ENCODE measurements at places on chromosomes 4 and X.

- DNase-seq = no peak
Measured at GRCh38 chr4:118175506-118175905, 141.2 kb downstream of the NDST3 start.

DNA sequence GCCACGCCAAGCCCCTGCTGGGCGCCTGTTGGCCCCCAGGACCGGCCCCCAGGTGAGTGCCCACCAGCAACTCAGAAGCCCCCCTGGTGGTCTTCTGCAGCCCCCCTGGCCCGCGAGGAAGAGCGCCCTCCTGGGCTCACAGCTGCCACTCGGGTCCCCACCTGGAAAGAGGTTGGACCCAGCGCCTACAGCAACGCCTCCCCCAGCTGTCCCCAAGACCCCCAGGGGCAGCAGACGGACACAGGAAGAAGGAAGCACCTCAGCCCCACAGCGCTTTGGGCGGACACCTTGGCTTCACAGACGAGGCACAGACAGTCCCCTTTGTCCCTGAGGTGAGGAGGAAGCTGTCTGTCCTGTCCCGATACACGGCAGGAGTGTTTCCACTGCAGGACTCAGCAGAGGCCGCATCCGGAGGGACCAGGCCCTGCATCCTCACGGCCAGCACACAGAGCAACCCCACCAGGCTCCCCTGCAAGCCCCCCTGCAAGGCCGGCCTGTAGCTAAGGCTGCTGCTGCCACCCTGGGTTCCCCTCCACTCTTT is 115.6 kb upstream of the NKX1-1 start:
- DNase-seq = no peak

DNA sequence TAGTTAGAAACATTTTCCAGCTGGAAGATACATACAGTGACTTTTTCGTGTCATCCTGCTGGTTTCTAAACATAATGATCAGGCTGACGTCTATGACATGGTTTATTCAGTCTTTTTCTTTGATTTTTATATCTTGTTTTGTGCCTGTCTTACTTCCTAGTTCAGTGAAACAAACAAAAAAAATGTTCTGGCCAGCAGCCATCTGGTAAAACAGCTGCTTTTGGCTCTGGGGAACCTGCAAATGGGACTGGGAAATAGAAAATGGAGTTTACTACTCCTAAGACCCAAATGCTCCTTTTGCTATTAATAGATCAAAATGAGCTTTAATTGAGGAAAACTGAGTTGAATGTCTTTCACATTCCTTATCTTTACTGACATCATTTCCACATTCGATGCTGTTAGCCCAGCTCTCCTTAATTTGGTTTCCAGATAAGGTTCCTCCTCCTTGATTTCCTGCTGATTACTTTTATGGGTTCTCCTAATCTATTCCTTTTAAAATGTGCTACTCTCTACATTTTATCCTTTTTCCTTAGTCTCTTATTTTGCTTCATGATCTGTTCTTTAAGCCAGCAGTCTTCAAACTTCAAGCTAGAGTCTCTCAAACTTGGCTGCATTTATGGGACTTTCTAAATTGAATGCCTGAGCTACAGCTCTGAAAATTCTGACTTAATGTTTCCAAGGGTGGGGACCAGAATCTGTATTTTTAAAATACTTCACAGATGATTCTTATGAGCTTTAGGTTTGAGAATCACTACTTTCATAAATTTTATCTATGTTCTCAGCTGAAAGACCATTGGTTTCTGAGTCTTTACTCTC is 499.5 kb downstream of the ANKRD50 start:
- no peak for DNase-seq

- no peak for DNase-seq
Measured at GRCh38 chr4:113316879-113317278, 267.4 kb downstream of the ANK2 start.

DNA sequence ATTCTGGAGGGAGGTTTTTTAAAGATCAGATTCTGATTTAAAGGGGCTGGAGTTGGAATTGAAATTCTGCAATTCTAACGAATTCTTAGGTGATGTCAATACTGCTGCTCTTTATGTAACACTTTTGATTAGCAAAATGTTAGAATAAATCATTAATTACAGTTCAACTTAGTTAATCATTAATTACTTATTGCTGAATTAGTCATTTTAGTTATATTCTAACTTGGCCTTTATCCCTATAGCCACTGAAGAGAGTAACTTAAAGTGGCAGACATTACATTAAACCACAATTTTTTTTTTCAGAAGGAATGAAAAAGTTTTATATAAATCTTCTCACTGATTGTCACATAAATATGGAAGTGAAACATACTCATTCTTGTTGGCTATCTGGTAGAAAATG is 206.6 kb upstream of the ITM2A start:
- DNase-seq = no peak

- no peak for DNase-seq
Measured at GRCh38 chrX:134669378-134670098, 11.3 kb upstream of the PLAC1 start.

DNA sequence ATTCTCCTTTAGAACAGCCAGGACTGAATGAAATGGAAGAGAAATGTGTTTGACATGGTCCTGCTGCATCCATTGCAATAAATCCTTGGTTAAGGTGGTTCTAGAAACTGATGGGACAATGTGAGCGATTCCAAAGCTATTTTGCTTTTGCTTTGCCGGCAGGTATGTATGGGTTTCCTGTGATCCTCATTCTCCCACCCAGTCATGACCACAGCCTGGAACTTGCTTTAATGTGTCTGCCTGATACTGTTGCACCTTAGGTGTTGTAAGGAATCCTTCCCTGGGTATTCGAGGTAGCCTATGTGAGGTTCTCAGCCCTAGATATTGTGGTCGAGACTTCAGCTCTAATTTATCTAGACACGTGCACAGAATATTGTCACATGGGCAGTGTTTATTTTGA is 86.1 kb downstream of the ZNF518B start:
- DNase-seq = no peak

DNA sequence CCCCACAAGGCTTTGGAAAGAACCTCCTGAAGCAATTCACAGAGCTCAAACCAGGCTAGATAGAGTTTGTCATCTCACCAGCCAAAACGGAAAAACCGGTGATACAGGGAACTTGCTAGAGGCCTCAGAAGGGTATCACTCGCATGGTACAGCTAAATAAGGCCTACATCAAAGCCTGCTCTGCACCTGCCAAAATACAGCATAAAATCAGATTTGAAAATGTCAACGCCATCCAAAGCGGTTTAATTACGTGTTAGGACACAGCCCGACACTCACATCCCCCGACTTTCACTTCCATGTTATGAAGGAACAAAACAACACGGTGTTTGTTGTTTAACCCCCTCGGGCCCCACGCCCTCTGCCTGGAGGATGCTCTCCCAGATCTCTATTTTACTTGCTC is 65.0 kb downstream of the MAPK10 start:
- no peak for DNase-seq

- DNase-seq = no peak
Measured at GRCh38 chrX:31123335-31123734, 51.5 kb upstream of the FTHL17 start.

DNA sequence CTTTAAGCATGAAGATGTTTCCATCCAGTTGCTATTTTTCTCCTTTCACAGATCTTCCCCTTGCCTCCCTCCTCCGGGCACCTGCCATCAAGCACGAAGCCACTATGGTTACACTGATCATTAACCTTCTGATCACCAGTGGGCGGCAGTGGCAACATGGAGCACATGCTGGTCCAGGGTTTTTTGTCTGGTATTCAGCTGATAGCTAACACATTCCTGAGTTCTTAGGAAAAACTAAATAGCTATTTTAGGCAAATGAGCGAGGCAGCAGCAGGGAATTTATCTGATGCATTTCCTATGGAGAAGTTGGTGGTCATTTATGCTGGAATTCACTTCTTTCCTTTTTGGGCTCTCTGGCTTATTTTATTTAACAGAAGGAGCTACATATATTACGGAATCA is 22.9 kb downstream of the SHISA3 start:
- no peak for DNase-seq

DNA sequence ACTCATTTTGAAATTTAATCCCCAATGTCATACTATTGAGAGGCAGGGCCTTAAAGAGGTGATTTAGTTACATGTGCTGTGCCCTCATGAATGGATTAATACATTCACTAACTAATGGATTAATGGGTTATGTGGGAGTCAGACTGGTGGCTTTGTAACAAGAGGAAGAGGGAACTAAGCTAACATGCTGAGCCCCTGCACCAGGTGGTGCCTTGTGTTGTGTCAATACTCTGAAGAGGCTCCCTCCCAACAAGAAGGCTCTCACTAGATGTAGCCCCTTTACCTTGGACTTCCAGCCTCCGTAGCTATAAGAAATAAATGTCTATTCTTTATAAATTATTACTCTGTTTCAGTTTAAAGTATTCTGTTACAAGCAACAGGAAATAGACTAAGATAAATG is 411.9 kb upstream of the EMCN start:
- no peak for DNase-seq

DNA sequence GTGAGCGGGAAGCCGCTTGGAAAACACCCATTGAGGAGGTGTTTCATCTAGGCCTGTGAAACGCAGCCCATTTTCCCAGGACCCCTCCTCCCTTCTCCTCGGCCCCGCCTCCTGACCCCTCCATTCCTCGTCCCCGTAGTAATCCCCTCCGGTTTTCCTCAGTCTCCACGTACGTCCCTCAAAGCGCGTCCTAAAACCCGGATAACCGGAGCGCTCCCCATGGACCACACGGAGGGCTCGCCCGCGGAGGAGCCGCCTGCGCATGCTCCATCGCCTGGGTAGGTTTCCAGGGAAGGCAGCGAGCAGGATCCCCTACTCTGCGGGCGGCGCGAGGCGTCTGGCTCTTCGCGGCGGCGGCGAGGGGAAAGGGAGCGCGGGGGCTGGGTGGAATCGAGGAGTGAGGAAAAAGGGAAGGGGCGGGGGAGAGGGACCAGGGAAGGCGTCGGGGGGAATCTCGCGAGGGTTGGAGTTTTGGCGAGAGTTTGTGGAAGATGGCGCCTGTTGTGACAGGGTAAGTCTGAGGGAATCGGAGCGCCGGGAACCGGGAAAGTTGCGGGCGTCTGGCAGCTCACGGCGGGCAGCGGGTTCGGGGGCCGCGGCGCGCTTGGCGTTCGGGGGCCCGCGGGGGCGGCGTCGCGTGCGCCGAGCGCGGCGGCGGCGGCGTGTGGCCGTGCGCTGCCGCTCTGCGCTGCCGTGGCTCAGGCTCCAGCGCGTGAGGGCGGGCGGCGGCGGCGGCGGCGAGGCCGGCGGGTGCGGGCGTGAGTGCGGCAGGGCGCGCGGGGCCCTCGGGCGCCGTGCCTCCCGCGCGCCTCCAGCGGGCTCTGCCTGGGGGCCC is at the start of gene RBPJ:
Gene RBPJ (plus strand): TSS at position 477 of the 835 bp plus-strand sequence. CDS start 15 bp downstream, at position 492.
- peak; percentile 96 for DNase-seq

DNA sequence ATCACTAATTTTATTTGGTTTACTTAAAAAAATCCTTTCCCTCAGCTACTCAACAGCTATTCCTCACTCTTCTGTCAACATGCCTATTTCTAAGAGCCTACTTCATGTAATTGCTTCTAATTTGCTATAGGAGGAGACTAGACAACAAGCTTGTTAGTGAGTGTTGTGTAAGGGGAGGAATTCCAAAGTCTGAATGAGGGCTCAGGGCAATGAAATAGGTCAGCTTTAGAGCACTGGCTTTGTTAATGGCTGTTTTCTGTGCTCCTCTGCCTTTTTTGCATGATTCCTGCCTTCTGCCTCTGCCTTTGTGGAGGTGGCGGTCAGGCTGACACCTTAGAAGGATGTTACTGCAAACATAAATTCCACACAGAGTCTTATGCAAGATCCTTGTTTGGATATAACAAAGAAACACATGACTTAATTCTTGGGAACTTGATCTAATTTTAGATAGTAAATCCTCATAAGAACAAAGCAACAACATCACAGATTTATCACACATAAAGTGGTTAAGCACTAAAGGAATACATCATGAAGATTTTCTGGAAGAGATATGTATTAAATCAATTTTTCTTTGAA is 15.0 kb upstream of the PAGE1 start:
- no peak for DNase-seq

DNA sequence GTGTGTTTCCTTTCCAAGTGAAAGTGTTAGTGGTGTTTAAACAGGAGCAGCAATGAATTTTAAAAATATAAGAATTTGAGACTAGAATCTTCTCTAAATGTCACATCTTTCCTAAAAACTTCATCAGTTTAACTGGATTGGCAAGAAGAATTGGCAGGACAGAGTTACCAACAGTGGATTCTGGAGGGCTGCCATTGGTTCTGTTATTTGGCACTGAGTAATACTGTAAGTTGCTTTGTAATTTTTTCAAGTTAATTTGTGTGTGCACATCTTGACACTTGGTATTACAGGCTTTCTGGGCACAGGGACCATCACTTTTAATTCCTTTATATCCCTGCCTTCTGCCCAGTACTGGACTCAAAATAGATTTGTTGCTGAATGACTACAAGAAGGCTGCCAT is 4.5 kb upstream of the GPRIN3 start:
- no peak for DNase-seq

- no peak for DNase-seq
Measured at GRCh38 chrX:30822764-30823163, 66.3 kb downstream of the TAB3 start.

DNA sequence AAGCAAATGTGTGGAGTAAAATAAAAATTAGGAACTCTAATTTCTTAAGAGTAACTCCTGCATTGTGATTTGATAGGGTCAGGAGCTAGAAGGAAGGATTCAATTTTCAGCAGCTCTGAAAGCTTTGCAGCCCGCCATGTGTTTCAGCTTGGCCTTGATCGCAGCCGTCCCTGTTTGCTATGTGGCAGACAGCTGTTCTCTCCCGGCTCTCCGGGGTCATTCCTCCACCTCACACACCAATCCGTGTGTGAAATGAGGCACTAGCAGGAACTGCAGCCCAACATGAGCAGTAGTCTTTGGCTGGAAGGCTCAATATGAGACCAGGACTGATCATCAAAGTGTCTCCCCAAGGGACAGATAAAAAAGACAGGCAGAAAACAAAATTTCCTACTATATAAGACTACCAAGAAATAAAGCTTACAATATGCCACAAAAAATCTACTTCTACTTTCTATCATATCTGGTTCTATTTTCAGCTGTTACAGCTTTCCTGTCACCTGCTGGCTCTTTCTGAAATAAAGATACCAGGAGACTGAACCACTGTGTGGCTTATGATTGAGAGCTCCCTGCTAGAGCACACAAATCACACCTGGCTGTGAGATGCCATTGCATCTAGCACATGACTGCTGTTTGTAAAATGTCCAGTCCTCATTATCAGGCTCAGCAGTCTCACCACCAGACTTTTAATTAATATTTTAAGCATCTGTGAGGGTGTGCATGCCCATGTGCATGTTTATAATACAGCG is 44.1 kb upstream of the SEC24B start:
- no peak for DNase-seq

DNA sequence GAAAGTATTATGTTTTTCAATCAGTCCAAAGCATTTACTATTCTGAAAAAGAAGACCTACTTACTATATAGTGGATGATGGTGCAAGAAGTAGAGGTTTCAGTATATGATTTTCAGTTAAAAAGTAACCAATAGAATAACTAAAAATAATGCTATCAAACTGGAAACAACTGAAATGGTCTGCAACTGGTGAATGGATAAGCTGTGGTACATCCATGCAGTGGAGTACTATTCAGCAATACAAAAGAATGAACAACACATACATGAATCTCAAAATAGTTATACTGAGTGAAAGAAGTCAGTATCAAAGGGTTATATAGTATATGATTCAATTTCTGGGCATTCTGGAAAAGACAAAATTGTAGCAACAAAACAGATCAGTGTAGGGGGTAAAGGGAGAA is 55.9 kb downstream of the PLAC1 start:
- no peak for DNase-seq

All from suppressor macrophage treated with lipopolysaccharide for 4 hours (primary cell).